ENCODE measurements at places on chromosomes 2 and 18.

- no peak for DNase-seq
These were observed 140.9 kb downstream of the SH3RF3 start for GRCh38 chr2:109269706-109270504.

- no peak for DNase-seq
These were observed 301.0 kb downstream of the STK39 start for GRCh38 chr2:167946441-167946841.

DNA sequence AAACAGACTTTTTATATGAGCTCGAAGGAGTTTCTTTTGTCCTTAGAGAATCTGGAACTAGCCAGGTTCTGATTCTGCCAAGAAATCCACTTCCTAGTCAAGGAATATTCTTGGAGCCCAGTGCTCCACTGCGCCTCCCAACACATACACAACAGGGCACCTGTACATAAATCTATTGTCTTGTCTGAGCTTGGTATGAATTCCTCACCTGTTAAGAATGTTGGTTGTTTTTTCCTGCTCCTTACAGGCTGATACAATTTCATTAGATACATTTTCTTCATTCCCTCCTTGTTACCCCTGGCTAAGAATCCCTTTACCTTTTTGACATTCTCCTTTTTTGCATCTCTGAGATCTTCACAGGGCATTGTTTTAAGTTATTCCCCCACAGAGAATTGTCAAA lies 56.0 kb upstream of the FZD7 start:
- no peak for DNase-seq

DNA sequence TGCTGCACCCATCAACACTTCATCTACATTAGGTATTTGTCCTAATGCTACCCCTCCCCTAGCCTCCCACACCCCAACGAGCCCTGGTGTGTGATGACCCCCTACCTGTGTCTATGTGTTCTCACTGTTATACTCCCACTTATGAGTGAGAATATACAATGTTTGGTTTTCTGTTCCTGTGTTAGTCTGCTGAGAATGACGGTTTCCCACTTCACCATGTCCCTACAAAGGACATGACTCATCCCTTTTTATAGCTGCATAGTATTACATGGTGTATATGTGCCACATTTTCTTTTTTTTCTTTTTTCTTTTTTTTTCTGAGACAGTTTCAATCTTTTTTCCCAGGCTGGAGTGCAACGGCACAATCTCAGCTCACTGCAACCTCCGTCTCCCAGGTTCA lies 284.1 kb upstream of the CYP26B1 start:
- no peak for DNase-seq

- DNase-seq, result no peak
These were observed at the start of gene MBD5 for GRCh38 chr2:148021059-148021861. MBD5 (plus strand) TSS chr2:148021091.

GRCh38 chr2:137937246-137937645 lies 27.0 kb upstream of the HNMT start:
- DNase-seq, result no peak

GRCh38 chr2:195929531-195929930 lies 139.1 kb downstream of the DNAH7 start:
- DNase-seq, result no peak
